Iris pigment epithelial cell (primary cell): ENCODE measurements at places on chromosomes 7 and 10.

- peak; percentile 53 for DNase-seq
These were observed 6.9 kb upstream of the H2AZ2 start for GRCh38 chr7:44854644-44855364.

DNA sequence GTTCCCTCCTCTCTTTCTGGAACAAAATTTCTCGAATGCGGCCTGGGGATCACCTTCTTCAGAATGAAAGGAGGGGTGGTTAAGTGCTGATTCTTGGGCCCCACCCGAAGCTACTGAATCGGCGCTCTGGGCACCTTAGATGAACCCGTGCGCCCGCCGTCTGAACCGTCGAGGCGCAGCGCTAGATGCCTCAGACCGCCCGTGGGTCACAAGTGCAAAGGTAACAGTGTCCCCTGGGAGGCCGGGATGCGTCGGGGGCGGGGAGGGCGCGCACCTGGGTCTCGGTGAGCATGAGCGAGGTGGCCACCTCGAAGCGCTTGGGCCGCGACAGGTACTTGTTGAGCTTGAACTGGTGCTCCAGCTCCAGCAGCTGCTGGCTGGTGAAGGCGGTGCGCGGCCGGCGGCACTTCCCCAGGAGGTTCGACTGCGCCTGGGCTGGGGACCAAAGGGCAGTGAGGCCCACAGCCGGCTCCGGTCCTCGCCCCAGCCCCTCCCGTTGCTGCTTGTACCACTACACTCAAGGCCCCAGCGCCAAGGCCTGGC is 4.2 kb downstream of the MNX1 start:
- DNase-seq = no peak

DNA sequence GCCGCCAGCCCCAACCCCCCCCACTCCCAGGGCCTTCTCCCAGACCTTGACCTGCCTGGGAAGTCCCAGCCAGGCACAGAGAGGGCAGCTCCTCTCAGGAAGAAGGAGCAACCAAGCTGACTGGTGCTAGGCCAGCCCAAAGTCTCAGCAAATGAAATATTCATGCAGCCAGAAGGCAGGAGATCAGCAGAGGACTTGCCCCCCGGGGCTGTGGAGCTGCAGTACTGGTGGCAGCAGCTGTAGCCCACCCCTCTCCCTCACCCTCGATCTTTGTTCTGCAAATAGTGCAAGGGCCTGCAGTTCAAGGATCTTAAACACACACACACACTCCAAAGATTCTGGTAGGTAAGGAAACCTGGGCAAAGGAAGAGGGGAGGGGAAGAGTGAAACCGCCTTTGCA is 3.5 kb upstream of the SRRM3 start:
- DNase-seq = no peak

- DNase-seq = no peak
These were observed 99.8 kb downstream of the ANKRD30A start for GRCh38 chr10:37225163-37225562.

- peak; percentile 54 for DNase-seq
These were observed 23.9 kb downstream of the ST7 start for GRCh38 chr7:116977172-116977571.

GRCh38 chr7:91694351-91694841 is 186.1 kb downstream of the MTERF1 start:
- no peak for DNase-seq

- no peak for DNase-seq
These were observed 15.3 kb upstream of the PAX2 start for GRCh38 chr10:100729862-100730724.

GRCh38 chr7:152568972-152569371 is 107.0 kb downstream of the XRCC2 start:
- no peak for DNase-seq

DNA sequence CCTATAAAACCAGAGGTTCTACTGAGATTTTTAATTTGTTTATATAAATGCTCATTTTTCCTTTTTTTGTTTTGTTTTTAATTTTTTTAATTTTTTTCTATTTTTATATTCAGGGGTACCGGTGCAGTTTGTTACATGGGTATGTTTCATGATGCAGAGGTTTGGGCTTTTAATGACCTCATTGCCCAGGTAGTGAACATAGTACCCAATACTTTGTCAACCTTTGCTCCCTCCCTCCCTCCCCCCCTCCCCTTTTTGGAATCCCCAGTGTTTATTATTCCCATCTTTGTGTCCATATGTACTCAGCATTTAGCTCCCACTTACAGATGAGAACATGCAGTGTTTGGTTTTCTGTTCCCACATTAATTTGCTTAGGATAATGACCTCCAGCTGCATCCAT is 94.4 kb upstream of the NEBL start:
- DNase-seq = no peak

DNA sequence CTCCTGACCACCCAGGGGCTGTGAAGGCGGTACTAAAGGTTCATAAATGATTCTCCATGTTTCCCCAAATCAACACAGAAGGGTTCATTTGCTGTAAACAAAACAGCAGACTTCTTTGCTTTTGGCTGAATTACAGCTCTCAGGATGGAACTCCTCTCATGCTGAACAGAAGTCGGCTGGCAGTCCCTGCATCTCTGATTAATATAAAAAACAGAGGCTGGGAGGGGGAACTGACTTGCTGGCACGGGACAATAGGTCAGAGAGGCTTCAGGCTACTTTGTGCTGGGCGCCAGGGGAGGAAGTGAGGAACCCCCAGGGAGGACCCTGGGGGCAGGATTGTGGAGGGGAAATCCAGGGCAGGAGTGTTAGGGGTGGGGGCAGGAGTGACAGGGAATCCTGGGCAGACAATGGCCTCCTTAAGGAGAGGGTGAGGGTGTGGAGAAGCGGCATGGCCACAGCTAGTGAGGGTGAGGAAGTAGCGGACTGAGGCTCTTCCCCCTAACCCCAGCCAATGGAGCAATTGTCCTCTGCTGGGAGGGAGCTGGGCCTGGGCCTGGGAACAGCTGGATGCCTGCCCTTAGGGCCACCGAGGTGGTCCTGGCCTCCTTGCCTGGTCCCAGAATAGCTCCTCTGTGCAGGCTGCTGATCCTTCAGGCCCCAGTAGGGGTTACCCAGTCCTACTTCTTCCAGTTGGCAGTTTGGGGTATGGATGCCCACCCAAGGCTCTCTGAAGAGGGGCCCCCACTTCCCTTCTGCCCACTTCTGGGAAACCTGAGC is 9.2 kb upstream of the SFRP5 start:
- DNase-seq = no peak

- DNase-seq = no peak
These were observed 55.4 kb upstream of the IGFBP3 start for GRCh38 chr7:45976485-45976856.

DNA sequence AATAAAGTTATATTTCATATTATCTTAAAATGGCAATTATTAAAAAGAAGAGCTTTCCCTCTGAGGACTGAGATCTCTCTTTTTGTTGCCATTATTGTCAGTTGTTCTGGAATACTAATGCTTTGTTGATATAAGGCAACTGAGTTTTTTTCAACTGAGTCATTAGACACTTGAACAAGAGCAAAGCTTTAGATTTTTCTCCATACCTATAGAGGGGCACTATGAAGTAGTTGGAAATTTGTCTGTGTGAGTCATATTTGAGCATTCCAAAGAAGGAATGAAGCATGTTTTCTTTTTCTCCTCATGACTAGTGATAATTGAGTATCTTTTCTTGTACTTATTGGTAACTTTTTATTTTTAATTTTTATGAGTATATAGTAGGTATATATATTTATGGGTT is 24.5 kb downstream of the RPA3 start:
- peak; percentile 92 for DNase-seq

DNA sequence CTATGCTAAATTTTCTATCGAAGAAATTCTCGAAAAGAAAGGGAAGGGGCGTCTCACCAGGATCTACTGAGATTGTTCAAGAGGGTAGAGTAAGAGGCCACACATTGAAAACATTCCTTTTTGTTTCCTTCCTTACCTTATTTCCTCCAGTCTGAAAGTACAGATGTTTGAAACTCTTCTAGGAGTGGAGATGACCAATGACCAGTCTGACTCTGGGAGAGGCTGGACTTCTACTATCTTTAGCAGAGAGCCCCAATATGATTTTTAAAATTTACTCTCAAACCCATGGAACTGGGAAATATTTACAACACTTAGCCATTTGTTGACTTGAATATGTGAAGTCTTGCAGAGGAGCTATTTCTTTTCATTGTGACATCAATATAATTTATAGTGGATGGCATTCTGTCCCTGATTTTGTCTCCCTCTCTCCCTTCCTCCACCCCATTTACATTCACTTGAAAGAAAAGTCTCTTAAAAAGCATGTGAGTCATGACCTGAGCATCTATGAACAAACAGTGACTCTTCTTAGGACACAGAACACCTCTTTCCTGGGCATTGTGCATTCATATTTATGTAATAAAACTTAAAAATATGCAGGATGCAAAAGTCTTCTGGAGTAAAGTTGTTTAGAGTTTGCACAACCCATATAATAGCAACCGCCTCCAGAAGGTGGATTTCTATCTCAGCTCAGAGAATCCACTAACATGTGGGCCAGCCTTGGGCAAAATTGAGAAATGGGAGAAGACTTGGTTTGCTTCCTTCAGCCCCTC is 31.2 kb upstream of the BMPER start:
- DNase-seq = peak; percentile 65

DNA sequence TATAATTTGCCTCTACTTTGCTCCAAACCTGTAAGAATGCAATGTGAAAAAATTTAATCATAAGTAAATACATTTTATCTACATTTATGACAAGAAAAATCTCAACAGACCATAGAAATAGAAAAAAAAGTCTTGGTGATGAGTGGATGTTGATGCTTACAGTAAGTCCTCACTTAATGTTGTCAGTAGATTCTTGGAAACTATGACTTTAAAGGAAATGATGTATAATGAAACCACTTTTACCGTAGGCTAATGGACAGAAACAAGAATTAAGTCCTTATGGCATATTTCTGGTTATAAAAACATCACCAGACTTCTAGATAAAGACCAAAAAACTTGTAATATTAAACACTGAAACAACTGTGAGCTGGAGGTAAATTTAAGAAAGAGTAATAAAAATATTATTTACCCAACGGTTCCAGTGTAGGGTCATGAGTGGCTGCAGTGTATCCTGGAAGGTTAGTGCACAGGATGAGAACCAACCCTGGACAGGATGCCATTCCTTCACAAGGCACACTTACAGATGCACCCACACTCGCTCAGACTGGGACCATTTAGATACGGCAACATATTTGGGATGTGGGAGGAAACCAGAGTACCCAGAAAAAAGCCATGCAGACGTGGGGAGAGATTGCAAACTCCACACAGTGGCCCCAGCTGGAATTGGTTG is 76.3 kb downstream of the GLCCI1 start:
- DNase-seq = no peak

DNA sequence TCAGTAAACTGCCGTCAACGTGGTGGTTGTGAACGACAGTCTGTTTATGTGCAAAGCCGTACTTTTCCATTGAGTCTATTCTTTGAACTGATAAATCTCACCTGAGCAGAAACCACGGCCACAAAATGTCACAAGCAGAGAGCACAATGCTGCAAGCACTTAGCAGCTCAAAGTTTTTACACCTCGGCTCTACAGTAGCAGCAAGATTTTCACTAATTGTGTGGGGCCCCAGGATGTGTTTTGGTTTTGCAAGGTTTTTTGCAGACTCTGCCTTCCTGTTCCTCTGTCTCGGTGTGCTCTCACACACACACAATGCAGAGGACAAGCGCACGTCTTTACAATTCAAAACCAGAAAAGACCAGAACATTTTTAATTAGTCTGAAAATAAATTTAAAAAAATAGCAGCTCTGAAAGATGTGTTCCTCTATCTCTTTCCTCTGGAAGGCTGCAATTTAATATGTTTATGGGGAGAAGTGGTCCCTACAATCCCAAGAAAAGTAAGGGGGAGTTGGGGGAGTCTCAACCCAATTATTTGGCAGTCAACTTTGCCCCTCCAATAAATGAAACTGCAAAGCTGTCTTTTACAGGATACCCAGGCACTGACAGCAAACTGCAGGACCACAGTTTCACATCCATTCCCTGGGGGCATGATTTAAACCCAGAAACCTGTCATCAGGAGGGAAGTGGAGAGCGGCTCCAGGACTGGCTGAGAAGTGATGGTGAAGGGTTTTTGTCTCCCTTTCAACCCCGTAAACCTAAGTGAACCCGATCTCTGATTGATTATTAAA is 73.8 kb upstream of the SFMBT2 start:
- DNase-seq = no peak

DNA sequence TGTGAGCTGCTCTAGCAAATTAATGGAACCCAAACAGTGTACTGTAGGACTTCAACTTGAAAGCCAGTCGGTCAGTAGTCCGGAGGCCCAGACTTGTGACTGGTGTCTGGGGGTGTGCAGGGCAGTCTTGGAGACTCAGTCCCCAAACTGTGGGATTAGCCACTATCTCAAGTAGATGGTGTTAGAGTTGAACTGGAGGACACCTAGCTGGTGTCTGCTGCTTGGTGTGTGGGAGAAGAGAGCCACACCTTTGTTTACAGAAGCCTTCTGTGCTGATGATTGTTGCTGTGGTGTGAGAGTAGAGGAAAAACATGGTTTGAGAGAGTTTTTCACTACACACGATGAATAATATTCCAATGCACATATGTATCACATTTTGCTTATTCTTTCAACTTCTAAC is 47.4 kb downstream of the CUL2 start:
- no peak for DNase-seq

DNA sequence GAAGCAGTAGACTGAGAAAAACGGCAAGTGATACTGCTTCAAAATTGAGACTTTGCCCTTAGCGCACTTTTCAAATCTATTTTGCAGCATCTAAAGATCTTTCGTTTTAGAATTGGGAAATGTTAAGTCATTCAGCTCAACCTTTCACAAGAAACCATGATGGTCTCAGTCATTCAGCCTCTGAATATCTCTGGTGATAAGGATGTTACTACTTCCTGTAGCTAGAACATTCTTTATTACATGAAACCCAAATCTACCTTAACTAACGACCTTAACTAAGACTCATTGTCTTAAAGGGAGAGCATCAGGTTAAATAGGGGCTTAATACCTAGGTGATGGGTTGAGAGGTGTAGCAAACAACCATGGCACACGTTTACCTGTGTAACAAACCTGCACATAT is 26.4 kb upstream of the AKR1B10 start:
- no peak for DNase-seq

- no peak for DNase-seq
These were observed 43.1 kb upstream of the ADRB1 start for GRCh38 chr10:114000457-114001010.

DNA sequence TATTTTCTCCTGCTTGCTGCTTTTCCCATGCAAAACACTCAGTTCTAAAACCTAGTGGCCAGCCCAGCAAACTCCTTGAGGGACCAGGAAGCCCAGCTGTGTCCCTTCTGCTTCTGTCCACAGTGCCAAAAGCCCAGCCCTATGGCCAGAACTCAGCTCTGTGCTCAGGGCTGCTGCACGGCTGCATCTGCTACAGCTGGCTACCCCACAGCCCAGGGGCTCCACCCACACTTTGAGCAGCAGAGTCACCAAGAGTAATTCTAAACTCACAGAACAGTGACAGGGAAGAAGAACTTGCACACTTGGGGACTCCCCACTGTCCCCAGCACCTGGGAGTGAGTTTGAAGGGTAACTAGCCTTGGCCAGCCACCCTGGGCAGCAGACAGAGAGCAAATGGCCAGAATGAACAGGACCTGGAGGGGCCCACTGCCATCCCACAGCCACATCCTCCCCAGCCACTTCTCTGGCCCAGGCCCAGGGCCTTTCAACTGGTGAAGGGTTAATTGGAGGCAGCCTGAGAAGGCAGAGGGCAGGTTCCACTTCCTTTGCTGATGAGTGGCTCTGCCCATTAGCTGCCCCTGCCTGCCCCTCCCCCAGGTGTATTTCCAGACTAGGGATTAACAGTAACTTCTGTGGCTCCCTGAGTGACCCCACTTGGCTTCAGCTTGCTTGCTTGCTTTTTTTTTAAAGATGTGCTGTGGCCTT is 28.1 kb upstream of the TRIM8 start:
- no peak for DNase-seq

GRCh38 chr10:51035344-51035743 is 38.9 kb upstream of the PRKG1 start:
- no peak for DNase-seq
